Epithelial cell of proximal tubule (primary cell): ENCODE measurements at places on chromosomes 6 and 20.
A peak's percentile ranks its signal among the peaks of the same experiment; 100 is the strongest.

DNA sequence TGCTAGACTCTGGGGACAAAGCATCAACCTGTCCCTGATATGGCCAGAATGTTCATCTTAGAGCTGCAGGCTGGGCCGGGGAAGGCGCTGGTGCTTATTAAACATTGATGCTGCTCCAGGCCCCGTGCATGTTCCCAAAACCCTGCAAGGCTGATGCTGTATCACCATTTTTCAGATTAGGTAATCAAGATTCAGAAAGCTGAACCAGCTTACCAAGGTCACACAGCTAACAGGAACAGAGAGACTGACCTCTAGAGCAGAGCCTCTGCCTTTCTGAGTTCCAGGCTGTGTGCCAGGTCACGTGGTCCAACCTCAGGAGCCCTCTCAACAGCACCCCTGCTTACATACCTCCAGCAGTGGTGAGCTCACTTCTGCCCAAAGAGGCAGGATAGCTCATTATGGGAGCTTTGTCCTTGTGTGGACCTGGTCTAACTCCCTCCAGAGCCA lies 16.1 kb upstream of the VSTM2L start:
- DNase-seq = no peak

DNA sequence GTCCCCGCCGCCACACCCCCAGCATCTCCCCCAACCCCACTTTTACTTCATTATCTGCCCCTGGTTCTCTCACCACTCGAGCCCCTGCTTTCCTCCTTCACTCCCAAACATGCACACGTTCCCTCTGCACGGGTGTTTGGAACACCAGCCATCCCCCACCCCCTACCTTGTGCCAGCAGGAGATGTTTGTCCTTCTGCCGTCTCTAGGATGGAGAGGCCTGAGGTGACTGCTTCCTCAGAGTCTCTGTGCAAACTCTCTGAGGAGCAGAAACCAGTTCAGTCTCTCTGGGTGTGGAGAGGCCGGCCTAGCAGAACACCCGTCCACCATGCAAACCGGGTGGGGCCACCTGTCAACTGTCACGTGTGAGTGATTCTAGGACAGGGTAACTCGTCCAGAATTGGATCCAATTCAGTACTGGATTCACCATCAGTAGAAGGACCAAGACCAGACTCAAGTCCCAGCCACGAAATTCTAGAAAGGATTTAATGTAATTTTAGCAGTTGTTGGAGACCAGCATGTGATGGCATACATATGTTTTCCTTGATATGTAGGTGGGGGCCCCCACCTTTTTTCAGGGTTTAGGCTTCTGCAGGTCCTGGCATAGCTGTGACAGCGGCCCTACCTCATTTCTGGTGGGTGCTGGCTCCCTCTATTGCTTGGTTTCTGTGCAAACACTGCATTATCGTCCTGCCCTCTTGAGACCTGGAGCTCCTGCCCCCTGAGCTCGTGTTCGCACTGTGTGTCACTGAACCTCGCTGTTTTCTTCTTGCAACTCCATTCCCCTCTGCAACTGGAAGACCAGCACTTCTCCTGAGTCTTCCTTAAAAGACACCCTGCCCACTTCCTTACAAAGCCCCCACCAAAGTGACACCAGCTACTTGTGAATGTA lies at the start of gene RAET1E:
RAET1E (minus strand) TSS at position 259 of the 890 bp plus-strand sequence. CDS start 7,212 bp downstream, outside the sequence.
- no peak for DNase-seq

- DNase-seq = no peak
Measured at GRCh38 chr20:33840759-33841435, 29.7 kb downstream of the CHMP4B start.

- no peak for DNase-seq
Measured at GRCh38 chr20:33119725-33120720, 40.6 kb downstream of the BPIFB4 start.

- no peak for DNase-seq
Measured at GRCh38 chr6:23529902-23530301, 596.1 kb upstream of the NRSN1 start.

- no peak for DNase-seq
Measured at GRCh38 chr6:42726485-42727086, 4.2 kb upstream of the PRPH2 start.

DNA sequence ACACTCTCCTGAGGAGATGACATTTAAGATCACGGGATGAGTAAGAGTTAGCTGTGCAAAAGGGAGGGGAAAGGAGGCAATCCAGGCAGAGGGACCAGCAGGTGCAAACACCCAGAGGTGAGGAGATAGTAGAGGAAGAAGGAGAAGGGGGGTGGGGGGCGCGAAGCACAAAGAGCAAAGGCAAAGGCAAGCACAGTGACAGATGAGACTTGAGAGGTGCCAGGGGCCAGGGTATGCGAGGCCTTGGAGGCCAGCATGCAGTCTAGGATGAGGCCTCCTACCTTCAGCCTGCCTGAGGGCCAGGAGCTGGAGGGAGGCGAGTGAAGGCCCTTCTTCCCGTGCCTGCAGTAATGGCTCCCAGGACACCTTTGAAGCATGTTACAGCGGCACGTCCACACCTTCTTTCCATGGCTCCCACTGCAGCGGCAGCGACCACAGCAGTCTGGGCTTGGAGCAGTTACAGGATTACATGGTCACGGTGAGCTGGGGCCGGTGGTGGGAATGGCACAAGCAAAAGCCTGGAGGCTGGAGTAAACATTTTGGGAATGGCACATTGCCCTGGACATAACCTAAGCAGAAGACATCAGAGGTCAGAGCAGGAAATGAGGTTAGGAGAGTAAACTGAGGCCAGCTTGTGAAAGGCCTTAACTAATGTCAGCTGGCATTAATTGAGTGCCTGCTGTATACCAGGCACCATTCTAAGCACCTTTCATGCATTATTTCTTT lies 18.6 kb downstream of the CCM2L start:
- no peak for DNase-seq

- peak; percentile 62 for DNase-seq
Measured at GRCh38 chr6:91299544-91300491, 712.9 kb upstream of the MAP3K7 start.

DNA sequence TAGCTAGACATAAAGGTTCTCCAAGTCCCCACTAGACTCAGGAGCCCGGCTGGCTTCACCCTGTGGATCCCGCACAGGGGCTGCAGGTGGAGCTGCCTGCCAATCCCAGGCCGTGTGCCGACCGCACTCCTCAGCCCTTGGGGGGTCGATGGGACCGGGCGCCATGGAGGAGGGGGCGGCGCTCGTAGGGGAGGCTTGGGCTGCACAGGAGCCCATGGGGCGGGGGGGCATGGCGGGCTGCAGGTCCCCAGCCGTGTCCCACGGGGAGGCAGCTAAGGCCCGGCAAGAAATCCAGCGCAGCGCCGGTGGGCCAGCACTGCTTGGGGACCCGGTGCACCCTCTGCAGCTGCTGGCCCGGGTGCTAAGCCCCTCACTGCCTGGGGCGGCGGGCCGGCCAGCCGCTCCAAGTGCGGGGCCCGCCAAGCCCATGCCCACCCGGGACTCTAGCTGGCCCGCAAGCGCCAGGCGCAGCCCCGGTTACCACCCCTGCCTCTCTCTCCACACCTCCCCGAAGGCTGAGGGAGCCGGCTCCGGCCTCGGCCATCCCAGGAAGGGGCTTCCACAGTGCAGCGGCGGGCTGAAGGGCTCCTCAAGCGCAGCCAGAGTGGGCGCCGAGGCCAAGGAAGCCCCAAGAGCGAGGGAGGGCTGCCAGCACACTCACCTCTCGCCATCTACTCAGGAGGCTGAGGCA lies 26.5 kb upstream of the ID1 start:
- no peak for DNase-seq

DNA sequence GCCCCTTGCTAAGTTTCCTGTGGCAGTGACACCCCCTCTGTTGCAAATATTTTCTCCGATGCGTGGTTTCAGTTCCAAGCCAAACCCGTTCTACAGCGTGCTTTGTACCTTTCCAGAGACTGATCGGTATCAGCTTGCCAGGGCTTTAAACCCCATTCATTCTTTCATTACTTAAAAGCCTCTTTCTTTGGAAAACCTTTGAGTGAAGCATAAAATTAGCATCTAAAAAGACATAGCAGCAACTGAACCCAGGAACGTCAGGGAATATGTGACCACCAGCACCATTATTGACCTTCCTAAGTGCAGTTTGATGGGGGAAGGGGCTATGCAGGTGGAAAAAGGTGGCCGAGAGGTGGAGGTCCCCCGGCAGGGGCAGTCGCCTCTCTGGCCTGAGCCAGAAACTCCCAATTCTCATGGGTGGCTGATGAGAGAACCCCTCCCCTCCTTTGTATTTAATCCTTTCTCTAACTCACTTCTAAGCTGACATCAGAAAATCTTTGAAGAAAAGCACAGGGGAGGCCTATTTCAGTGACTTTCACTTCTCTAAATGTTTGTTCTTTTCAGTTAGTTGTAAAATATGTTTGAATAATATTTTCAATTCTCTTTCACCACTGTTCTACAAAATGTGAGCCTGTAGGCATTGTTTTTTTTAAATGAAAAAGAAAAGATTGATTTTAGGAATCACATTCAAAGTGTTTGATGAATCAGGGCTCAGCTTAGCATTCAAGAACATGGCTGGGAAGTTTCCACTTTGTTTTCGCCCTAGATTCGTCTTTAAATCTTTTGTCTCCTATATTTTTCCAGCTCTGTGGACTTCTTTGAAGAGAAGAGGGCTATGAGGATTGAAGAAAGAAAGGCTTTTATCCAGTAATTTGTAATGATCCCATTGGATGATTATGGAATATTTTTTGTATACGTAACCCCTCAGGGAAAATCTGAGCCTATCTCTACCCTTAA lies 89.2 kb downstream of the RSPH3 start:
- DNase-seq = no peak

- peak; percentile 56 for DNase-seq
Measured at GRCh38 chr6:41538556-41539182, 7.5 kb upstream of the FOXP4 start.

DNA sequence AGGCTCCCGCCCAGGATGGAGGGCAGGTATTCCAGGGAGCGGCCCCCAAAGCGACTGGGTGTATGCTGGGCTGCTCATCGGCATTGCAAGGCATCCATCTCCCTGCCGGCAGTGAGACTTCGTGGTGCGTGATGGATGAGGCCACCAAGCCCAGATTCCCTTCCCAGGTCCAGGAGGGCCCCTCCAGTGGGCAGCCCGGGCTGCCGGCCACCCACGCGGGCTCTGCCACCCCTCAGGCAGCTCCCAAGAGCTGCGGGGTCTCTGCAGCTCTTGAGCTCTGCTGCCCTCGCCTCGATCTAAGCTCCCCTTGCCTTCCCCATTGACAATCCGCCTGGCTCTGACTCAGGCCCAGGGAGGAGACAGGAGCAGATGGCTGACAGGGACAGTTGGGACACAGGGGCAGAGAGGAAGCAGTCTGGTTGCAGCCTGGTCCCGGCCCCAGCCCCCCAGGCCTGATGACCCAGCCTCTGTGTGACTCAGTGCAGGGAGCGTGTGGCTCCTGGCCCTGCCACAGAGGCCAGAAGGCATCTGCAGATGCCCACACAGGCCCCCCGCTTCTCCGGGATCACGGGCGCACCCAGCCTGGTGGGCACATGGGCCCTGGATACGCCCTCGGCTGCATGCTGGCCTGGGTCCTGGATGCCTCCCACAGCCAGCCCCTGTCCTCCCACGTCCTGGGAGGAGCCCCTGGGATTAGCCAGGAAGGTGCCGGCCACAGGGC lies 33.0 kb downstream of the SLCO4A1 start:
- DNase-seq = no peak

DNA sequence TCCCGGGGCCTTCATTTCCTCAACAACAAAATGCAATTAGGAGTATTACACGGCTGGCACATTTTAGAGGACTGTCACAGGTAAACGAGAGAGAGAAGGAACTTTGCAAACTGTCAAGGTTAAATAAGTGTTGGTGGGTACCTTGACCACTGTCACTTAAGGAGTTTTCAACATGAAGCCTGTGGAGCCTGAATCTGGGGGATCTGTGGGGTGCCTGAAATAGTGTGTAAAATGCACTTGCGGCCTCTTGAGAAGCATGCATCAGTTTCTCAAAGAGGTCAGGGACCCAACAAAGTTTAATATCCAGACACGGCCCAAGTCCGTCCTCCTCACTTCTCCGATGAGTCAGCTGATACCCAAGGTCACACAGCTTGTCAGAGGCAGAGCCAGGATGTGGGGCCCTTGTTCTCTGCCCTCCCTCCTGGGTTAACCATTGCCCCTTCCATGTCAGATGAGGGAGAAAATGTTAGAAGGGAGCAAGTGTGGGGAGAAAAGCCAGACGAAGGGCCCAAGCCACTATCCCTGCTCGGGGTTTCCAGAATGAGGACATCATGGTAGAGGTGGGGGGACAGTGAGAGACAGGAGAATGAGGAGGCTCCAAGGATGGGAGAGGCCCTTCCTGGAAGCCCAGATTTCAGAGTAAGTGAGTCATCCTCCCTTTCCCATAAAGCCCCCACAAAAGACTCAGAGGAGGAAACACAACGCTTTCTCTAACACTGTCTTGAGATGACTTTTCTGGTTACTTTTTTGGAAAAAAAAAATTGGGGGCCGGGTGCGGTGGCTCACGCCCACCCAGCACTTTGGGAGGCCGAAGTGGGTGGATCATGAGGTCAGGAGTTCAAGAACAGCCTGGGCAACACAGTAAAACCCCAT lies 42.2 kb downstream of the C6orf132 start:
- no peak for DNase-seq

DNA sequence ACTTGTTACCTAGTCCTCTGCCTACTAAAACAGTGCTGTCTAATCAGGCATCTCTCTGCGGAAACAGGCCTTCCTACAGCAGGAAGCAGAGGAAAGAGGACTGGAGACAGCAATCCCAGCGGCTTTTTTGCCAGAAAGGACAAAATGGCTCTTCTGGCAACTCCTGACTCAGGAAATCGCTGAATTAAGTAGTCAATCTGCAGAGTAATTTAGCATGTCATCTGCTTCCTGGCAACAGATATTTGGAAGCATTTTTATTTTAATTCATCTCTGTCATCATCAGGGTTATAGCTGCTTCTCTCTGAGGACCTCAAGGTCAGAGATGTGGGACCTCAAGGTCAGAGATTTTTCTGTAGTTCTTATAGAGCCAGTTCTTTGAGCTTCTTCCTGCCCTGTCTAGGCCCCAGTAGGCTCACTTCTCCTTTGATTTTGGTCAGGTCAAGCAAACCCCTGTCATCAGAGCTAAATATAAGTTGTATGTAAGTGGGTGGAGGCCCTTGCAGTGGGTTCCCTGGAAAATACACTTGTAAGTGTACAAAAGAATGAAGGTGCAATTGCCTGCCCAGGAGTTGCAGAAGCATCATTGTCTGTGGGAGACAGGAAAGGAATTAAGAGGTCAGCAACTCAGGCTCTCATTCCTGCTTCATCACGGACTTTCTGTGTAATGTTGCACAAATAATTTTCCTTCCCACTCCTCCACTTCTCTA lies 229.4 kb downstream of the ALDH8A1 start:
- no peak for DNase-seq

DNA sequence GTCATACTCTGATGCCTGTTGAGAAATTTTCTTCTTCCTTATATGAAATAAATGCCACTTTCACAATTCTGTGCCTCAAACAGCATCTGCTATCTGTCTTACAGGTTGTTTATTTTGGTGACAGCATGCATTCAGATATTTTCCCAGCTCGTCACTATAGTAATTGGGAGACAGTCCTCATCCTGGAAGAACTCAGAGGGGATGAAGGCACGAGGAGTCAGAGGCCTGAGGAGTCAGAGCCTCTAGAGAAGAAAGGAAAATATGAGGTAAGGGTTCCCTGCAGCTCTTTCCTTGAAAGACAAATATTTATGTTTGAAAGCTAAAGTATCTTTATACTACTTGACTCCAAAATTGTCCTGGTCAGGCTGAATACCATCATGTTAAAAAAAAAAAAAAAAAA lies 15.8 kb downstream of the TSPYL4 start:
- no peak for DNase-seq
